ENCODE measurements at places on chromosomes 7 and 10. TPM values are rescaled to one million over a fixed set of nuclear protein-coding genes. Genes with fewer than 3 reads are reported as not detected.
A peak's percentile ranks its signal among the peaks of the same experiment; 100 is the strongest.

Gene LGI1
- not detected for total RNA-seq

Gene HOXA10
- total RNA-seq: not detected

Gene MDFIC
- 84.1 TPM for total RNA-seq

Gene C10orf53
- total RNA-seq: not detected

Gene ADARB2
- total RNA-seq: not detected

DNA sequence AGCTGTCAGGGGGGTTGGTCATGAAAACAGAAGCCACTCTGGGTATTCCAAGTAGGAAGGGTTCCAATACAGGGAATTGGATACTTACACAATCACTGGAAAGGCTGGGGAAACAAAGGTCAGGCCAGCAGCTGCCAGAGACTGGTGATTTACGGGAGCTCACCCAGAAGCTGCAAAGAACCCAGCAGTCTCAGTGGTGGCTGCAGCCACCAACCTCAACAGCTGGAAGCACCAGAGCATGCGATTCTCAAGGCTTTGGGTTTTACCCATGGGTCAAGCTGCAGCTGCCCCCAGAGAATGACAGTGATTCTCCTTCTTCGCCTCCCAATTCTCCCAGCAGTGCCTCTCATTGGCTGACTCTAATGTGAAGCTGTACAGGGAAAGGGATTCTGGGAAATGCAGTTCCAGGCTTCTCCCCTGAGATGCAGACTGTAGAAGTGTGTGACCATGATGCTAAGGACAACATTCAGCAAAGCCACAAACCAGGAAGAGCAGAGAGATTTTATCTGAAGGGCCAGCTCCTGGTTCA, 107.2 kb upstream of the TCF7L2 start:
- H3K27me3 ChIP-seq: no peaks in the 10 kb centered on the region
- DNase-seq: no peak
- H3K36me3 ChIP-seq: peaks cover 3% of the 10 kb centered on the region
- no peaks in the 10 kb centered on the region for H3K4me1 ChIP-seq

- no peaks in the 10 kb centered on the region for H3K4me1 ChIP-seq
- no peaks in the 10 kb centered on the region for H3K36me3 ChIP-seq
- no peaks in the 10 kb centered on the region for H3K27me3 ChIP-seq
- no peak overlapping the region for H3K27ac ChIP-seq
- no peak for DNase-seq
Observed at GRCh38 chr10:72738486-72738885, 46.5 kb downstream of the MCU start.

- no peak for DNase-seq
- H3K36me3 ChIP-seq: no peaks in the 10 kb centered on the region
- H3K4me3 ChIP-seq: no peak overlapping the region
- H3K4me1 ChIP-seq: no peaks in the 10 kb centered on the region
- no peaks in the 10 kb centered on the region for H3K27me3 ChIP-seq
Observed at GRCh38 chr7:48518092-48518491, 346.8 kb downstream of the ABCA13 start.

DNA sequence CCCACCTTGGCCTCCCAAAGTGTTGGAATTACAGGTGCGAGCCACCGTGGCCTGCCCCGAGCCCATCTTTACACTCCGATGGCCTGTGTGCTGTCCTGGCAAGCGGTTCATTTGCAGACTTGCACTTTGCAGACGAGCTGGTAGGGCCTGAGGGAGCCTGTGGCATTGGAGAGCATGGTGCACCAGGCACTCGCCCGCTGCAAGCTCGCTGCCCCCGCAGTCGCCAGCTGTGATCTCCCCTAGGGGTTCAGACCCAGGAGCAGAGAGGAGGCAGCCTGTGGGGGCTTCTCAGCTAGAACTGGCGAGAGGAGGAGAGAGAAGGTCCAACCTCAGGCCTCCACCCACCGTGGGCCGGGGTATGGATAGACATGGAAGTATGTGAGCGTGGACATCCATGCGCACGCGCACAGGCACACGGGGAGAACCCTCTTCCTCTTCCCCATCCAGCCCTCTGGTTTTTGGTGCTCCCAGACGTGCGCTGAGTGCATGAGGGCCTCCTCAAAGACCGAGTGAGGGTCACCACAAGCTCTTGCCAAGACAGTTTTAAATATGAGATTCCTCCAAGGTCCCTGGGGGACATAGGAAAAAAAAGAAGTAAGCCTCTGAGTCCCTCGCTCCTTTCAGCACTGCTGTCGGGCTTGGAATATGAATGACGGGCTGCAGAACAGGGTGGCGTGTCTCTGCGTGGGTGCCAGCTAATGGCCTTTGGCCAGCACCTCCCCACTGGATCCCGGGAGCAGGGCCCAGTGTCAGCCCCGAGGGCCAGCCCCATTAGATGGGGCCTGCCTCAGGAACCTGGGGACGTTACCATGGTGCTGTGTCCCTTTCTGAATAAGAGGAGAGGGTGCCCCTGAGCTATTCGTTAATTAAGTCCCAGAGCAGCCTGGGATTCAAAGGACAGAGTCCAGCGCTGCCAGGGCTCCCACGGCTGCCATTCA, 15.1 kb upstream of the TTYH3 start:
- H3K36me3 ChIP-seq: no peaks in the 10 kb centered on the region
- DNase-seq: no peak
- H3K27ac ChIP-seq: no peak overlapping the region
- peaks cover 8% of the 10 kb centered on the region for H3K27me3 ChIP-seq
- no peak overlapping the region for H3K4me3 ChIP-seq

- no peaks in the 10 kb centered on the region for H3K4me1 ChIP-seq
- H3K36me3 ChIP-seq: no peaks in the 10 kb centered on the region
- no peak overlapping the region for H3K27ac ChIP-seq
- H3K27me3 ChIP-seq: no peaks in the 10 kb centered on the region
- no peak for DNase-seq
- H3K4me3 ChIP-seq: no peak overlapping the region
Observed at GRCh38 chr7:84230491-84230890, 35.9 kb upstream of the SEMA3A start.

- H3K36me3 ChIP-seq: no peaks in the 10 kb centered on the region
- no peaks in the 10 kb centered on the region for H3K27me3 ChIP-seq
- no peak overlapping the region for H3K4me3 ChIP-seq
- no peak for DNase-seq
- no peak overlapping the region for H3K27ac ChIP-seq
- no peaks in the 10 kb centered on the region for H3K4me1 ChIP-seq
Observed at GRCh38 chr10:29160150-29160617, 128.7 kb upstream of the LYZL1 start.

DNA sequence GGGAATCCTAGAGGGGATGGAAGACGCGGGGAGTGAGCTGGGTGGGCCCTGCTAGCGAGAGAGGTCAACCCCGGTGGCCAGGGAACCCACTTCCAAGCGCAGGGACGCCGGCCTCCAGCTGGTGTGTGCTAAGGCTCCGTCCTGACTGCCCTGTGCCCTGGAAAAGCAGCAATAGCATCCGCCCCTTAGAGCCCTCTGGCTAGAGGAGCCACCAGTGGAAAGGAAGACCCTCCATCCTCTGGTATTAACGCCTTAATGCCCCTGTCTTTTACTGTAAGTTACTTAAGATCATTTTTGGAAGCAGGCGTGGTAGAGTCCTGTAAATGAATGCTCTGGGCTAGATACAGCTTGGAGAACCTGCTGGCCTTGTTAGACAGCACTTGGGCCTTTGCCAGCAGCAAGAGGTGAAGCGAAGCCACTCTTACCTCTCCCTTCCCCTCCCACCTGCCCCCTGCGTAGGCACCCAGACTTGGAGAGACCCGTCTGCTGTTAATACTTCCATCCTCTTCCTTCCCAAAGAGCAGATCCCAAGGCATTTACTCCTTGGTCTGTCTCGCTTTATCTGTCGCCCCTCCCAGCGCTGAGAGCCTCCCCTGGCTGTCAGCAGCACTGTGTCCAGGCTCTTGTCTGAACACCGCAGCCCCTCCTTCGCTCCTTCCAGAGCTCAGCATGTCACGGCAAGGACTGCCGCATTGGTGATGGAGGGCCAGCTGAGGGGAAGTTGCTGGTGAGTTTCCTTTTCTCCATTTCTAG, 4.6 kb downstream of the REPIN1 start:
- peak overlapping the region; percentile 19 for H3K27ac ChIP-seq
- DNase-seq: no peak
- no peaks in the 10 kb centered on the region for H3K27me3 ChIP-seq
- H3K4me3 ChIP-seq: no peak overlapping the region

DNA sequence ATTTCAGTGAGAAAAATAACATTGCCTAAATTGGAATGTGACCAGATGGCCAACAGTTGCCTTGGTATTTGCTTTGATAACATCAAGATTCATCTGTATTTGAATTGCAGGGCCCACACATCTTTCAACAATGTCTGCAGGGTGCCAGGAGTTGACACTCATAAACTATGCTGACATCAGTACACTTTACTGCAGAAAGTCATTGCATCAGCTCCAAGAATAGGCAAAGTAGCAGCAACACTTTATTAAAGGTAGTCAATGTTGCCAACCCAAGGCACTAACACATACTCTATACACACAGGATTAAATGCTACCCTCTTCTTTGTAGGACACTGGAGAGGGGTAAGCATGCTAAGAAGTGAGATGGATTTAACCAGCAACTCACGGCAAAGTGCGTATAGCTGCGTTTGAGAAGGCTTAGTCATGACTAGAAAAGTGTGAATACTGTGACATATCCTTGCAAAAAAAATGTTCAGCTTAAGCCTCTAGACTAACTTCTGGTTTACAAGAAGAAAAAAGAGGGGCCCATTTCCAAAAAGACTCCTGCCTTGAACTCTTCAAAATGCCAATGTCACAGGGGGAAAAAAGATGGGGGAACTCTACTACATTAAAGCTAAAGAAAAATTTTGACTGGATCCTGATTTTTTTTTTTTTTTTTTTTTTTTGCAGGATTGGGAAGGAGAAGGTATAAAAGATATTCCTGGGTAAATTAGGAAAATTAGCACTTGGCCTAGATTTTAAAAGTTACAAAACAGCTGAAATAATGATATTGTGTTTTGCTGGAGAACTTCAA, 2.2 kb downstream of the BBIP1 start:
- peaks cover 27% of the 10 kb centered on the region for H3K4me1 ChIP-seq
- no peaks in the 10 kb centered on the region for H3K27me3 ChIP-seq
- no peak for DNase-seq

GRCh38 chr7:80078159-80078731, 56.4 kb upstream of the GNAI1 start:
- peak overlapping the region; percentile 25 for H3K4me3 ChIP-seq
- no peak for DNase-seq
- H3K4me1 ChIP-seq: peaks cover 3% of the 10 kb centered on the region
- no peak overlapping the region for H3K27ac ChIP-seq
- H3K36me3 ChIP-seq: no peaks in the 10 kb centered on the region

DNA sequence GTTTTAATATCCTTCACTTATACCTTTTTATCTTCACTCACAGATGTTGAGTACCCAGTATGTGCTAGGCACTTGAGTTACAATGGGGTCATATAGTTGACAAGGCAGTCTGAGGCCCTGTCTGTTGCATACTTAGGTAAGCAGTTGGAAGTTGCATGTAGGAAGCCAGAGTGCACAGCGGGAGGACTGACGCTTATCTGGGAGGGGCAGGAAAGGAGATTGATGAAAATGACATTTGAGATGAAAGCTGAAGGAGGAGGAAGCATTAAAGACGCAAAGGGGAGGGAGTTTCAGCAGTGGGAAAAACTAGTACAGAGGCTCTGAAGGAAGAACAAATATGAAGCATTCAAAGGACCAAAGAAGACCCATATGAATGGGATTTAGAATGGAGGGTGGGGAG, 266.2 kb downstream of the HTR7 start:
- no peaks in the 10 kb centered on the region for H3K4me1 ChIP-seq
- H3K4me3 ChIP-seq: no peak overlapping the region
- no peaks in the 10 kb centered on the region for H3K27me3 ChIP-seq
- no peaks in the 10 kb centered on the region for H3K36me3 ChIP-seq
- no peak overlapping the region for H3K27ac ChIP-seq
- no peak for DNase-seq

- DNase-seq: no peak
- H3K4me1 ChIP-seq: no peaks in the 10 kb centered on the region
- H3K27ac ChIP-seq: no peak overlapping the region
- H3K27me3 ChIP-seq: no peaks in the 10 kb centered on the region
- H3K36me3 ChIP-seq: no peaks in the 10 kb centered on the region
Observed at GRCh38 chr7:119761776-119762175, 511.2 kb upstream of the KCND2 start.

All from activated CD8-positive, alpha-beta memory T cell treated with anti-CD3 and anti-CD28 coated beads, Interleukin-2, amount 10 ng/mL, durations not matched to agents 7 days and 5 days (primary cell).